ENCODE measurements at places on chromosomes 3 and 15.

- no peak for DNase-seq
These were observed 152.9 kb upstream of the RGMA start for GRCh38 chr15:93241696-93242585.

DNA sequence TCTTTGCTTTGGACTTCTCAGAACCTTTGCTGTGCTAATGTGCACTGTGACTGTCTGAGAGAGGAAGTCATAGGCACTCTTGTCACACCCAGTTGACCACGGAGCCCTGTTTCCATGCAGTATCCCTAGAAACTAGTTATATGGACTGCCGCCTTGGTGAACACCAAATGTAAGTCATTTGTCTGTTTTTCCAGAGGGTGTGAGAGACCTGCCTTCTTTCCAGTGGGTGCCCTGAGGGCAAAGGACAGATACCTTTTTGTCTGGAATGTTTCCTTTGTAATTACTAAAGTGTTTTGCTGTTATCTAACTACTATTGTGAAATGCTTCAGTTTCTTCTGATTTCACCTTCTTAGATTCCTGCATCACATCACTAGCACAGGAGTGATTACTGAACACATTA lies 91.8 kb downstream of the LARS2 start:
- DNase-seq: no peak

- DNase-seq: no peak
These were observed 938.3 kb upstream of the ALCAM start for GRCh38 chr3:104428337-104428925.

DNA sequence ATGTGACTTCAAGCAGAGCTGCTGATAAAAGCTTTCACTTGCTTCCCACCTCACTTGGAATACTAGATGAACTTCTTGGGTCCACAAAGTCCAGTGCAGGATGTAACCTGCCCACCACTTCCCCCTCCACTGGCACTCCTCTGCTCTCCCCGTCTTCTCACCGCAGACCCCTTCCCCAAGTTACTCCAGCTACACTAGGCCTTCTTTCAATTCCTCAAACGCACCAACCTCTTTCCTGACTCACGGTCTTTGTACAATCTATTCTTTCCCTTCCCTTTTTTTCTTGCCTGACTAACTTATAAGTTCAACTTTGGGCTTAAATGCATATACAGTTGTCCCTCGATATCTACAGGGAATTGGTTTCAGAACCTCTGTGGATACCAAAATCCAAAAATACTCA lies 5.2 kb upstream of the ATP13A3 start:
- DNase-seq: no peak

DNA sequence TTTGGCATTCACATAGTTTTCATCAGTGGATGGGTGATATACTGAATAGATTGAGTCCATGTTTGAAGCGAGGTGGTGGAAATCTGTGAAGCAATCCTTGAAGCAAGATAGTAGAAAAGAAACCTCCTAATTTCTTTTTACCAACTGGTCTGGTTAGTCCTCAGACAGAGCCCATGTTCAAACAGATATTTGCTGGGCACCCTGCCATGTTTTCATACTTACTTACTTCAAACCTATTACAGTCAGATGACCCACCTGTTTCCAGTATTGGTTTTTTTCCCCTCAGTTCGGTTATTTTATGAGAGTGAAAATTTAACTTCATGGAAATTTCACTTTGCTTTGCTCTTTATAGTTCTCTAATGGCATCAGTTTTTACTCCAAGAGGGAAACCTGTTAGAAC lies 23.7 kb downstream of the EXOSC7 start:
- no peak for DNase-seq

DNA sequence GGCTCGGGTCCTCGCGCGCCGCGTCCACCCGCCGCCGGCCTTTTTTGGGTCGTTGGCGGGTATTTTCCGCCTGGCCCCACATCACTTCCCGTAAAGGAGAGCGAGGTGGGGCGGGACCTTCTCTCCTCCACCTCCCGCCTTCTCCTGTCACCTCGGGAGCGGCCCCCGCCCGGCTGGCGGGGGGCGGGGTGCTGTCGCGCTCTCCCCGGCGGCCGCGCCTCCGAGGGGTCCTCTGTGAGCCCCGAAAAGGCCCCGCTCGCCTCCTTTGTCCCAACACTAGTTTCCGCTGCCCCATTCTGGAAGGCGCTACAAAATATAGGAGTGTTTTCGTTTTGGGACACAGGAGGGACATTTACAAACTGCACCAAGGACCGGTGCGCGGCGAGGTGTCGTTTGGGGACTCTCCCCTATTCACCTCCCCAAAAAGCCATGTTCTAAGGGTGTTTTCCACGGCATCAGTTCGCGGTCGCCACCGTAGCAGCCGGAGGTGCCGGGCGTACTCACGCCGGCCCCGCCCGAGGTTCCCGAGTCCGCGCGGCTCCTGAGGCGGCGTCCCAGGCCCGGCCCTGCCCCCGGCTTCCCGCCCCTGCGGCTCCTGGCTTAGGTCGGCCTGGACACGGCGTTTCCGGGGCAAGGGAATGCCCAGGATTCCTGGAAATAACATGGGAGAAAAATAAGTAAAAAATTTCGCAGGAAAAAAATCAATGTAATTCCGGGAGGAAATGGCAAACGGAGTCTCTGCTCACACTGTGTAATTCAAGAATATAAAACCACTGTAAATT lies at the start of gene RAB27A:
RAB27A (minus strand) TSS at position 68 of the 782 bp plus-strand sequence. CDS start 54,879 bp downstream, outside the sequence.
- DNase-seq: peak; percentile 70

GRCh38 chr3:105539897-105540296 lies 173.2 kb downstream of the ALCAM start:
- no peak for DNase-seq

- DNase-seq: peak; percentile 6
These were observed 418.2 kb upstream of the NAALADL2 start for GRCh38 chr3:174440741-174441587.

GRCh38 chr15:99722406-99722805 lies 10.8 kb downstream of the LYSMD4 start:
- DNase-seq: no peak

GRCh38 chr15:66919421-66919820 lies 146.0 kb upstream of the SMAD3 start:
- no peak for DNase-seq

- peak; percentile 68 for DNase-seq
These were observed 51.7 kb downstream of the TRANK1 start for GRCh38 chr3:36893137-36893557.

DNA sequence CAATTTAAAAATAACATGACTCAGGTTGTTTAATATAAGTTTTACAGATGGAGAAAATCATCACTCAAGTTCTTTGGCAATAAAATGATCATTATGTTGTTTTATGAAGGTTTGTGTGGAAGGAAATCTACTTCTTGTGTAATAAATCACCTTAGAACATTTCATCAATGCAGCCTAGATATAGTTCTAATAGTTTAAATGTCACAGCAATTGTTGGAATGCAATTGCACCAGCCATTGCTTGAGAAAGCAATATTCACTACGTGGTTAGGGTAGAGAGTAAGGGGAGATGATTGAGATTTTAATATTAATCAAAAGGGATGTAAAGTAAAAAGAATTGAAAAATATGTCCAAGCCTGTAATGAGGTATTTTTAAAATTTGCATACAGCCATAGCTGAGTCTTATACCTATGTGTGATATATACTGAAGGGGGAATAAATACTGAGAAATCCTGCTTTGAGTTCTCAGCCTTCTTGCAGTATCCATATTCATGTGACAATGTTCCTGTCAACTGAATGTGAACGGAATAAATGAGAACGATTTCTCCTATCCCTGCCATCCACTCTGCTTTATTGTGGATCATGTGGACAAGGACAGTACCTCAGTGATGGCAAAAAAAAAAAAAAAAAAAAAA lies 257.9 kb downstream of the OTOL1 start:
- DNase-seq: no peak

DNA sequence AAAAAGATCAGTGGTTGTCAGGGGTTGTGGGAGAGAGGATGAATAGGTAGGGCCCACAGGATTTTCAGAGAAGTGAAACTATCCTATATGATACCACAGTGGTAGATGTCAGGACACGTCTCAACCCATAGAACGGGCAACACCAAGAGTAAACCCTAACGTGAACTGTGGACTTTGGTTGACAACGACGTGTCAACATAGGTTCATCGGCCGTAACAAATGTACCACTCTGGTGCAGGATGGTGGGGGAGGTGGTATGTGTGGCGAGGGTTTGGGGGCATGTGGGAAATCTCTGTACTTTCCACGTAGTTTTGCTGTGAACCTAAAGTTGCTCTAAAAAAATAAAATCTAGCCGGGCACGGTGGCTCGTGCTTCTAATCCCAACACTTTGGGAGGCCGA lies 13.0 kb upstream of the PIGZ start:
- no peak for DNase-seq

DNA sequence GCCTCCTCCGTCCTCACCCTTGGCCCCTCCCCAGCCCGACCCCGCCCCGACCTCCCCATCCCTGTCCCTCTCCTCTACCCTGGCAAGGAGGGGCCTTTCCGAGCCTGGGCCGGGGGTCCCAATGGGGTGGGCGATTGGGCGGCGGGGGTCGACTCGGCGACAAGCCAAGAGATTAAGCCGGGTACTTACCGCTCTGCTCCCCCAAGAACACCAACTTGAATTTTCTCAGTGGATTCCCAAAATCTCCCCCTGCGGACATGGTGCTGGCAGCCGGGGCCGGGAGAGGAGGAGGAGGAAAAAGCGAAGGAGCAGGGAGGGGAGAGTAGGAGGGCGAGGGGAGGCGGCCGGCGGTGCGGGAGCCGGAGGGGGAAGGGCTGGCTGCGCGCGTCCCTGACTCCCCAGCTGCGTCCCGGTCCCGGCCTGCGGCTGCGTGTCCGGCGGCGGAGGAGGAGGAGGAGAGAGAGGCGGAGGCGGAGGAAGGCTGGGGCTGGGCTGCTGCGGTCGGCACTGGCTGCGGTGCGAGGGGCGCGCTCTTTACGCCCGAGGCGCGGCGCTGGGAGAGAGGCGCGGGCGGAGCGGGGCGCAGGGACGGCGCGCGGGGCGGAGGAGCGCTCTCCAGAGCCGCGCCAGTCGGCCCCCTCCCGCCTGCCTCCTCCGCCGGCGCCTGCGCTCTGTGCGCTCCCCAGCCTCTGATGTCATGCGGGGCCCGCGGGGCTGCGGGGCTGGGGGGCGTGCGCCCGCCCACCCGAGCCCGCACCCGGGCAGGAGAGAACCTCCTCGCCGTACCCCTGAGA lies at the start of gene RAB6B:
RAB6B (minus strand) TSS at position 675 of the 794 bp plus-strand sequence; CDS start at position 259, 416 bp downstream.
- DNase-seq: no peak

DNA sequence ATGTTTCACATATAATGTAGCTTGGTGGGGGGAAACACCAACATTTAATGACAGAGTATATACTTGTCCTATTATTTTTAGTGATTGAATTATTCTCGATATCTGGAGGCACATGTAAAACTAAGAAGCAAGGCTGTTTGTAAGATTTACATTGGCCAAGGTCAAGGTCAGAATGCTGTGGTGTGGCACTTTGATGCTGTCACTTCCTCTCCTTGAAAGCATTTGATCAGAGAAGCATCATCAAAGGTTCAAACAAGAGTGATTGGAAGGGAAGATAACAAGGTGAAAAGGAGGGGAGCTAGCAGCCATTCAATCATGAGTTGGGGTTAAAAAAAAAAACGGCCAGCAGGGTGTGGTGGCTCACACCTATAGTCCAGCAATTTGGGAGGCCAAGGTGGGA lies 26.4 kb downstream of the RTF1 start:
- no peak for DNase-seq

GRCh38 chr3:47473391-47473790 lies 2.4 kb downstream of the SCAP start:
- no peak for DNase-seq

GRCh38 chr3:81395739-81396513 lies 365.5 kb downstream of the GBE1 start:
- DNase-seq: no peak

DNA sequence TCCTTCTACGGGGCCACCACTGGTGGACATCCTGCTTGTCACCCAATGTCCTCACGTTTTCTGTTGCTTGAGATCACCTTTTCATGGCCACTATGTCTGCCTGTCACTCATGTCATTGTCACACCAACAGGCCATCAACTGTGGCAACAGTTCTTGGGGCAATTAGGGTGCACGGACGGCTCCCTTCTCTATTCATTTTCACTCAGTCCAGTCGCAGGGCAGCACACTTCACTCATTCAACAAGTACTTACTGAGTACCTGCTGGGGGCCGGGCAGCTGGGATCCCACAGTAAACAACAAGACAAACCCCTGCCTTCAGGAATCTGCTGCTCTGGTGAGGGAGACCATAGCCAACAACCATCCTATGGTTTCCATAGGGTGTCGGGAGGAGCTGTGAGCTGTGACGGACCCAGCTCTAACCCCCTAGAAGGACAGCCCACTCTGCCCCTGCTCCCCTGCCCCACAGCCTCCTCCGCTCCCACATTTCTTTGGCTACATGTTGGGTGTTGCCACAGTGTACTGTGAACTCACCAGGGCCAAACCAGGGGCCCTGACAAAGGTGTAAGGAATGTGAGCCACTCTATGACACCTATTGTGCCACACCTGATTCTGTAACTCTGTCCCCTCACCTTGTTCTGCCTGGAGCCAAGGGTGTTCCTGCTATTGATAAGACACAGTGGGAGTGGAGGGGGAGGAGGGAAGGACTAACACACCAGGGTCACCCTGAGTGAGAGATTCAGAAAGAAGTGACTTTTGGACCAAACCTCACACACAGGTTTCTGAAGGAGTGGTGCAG lies 1.9 kb downstream of the VILL start:
- DNase-seq: no peak

DNA sequence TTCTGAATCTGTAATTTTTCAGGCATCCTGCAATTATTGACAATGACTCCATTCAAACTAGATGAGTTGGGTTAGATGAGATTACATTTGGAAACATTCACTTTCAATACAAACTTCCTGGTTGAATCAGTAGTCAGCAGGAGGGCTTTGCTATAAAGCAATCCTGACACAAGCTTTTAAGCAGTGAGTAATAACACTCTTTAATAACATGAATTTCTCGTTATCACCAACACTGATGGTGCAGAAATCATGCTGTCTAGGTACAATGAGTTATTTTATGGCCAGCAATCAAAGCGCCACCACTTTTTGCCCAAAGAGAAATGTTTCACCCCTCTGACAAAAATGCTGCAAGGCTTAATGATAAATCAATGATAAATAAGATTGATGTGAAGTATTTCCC lies 474.8 kb upstream of the CNTN4 start:
- DNase-seq: no peak

DNA sequence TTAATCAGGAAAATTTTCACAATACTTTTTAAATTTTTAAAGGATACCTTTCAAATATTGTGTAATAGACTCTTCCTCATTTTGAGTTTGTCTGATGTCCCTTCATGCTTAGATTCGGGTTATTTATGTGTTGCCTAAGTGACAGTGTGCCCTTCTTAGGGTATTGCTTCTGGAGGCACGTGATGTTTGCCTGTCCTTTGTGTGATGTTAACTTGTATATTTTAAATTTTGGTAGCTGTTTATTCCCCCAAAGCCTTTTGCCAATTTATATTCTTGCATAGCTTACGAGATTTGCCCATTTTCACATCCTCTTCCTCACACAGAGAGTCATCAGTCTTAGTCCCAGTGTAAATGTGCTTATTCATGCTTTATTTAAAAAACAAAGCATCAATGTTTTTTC lies 433.1 kb downstream of the EPHB1 start:
- no peak for DNase-seq

- DNase-seq: no peak
These were observed 576.9 kb downstream of the TUSC7 start for GRCh38 chr3:117286488-117286887.

GRCh38 chr3:151305060-151305774 lies 11.4 kb downstream of the GPR87 start:
- DNase-seq: no peak

Data from CD4-positive, alpha-beta T cell treated with Interleukin-6 at 100 ng/mL for 8 hours (primary cell).